ENCODE measurements at places on chromosomes 1 and 21.

GRCh38 chr1:101008229-101008834 lies 17.3 kb downstream of the DPH5 start:
- no peak for DNase-seq

DNA sequence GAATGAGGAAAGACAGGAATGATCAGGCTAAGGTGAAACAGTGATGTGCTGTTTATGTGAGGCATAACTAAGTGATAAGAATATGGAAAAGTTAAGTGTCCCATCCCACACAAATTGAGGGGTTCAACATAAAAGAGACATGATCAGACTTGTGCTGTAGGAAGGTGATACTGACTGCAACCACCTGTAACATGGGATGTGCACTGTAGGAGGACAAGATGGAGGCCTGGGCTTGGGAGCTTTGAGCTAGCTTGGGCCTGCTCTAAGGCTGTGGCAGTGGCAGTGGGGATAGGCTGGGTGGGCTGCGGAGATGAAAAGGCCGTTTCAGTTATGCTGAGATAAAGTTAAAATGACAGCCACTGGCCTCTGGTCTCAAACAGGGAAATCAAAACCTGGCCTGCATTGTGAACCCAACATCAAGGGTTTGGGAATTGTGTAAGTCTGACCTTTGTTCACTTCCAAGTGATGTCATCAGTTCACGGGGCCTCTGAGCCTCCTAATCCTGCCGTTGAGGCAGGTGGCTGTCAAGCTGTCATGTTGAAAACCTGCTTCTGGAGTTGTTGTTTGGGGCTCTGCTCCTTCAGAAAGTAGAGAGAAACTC lies 61.2 kb upstream of the TENT5C start:
- no peak for DNase-seq

GRCh38 chr1:34885405-34886247 lies 26.1 kb upstream of the SMIM12 start:
- peak; percentile 10 for DNase-seq

GRCh38 chr21:36539434-36540150 lies 59.7 kb upstream of the CLDN14 start:
- no peak for DNase-seq

- no peak for DNase-seq
Observed at GRCh38 chr1:38778521-38778920, 81.1 kb downstream of the RRAGC start.

GRCh38 chr1:226637147-226637935 lies 88.8 kb downstream of the STUM start:
- DNase-seq: no peak
